ENCODE measurements at places on chromosomes 5 and 9.

DNA sequence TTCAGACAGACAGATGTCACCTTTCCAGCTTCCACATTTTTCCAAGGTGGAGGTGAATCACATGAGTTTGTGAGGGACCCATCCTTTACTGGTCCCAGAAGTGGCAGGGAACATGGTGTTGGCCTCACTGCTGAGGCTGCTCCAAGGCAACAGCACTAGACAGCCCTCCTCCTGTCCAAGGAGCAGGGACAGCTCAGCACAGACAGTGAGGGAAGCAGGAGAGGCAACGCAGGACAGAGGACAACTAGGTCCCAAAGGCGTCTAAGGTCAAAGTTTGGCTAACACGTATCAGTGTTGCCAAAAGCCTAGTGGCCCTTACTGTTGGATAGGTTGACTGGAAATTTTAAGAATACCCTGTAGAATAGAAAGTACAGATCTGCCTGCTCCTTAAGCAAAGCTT is 251.7 kb upstream of the PANK3 start:
- no peak for DNase-seq

GRCh38 chr5:155750101-155750500 is 576.9 kb upstream of the SGCD start:
- no peak for DNase-seq

GRCh38 chr5:116442095-116442534 is 132.5 kb downstream of the SEMA6A start:
- DNase-seq, result no peak

GRCh38 chr5:127864511-127864910 is 161.3 kb downstream of the CCDC192 start:
- no peak for DNase-seq

GRCh38 chr5:144467792-144468191 is 297.1 kb downstream of the KCTD16 start:
- DNase-seq, result peak; percentile 11

DNA sequence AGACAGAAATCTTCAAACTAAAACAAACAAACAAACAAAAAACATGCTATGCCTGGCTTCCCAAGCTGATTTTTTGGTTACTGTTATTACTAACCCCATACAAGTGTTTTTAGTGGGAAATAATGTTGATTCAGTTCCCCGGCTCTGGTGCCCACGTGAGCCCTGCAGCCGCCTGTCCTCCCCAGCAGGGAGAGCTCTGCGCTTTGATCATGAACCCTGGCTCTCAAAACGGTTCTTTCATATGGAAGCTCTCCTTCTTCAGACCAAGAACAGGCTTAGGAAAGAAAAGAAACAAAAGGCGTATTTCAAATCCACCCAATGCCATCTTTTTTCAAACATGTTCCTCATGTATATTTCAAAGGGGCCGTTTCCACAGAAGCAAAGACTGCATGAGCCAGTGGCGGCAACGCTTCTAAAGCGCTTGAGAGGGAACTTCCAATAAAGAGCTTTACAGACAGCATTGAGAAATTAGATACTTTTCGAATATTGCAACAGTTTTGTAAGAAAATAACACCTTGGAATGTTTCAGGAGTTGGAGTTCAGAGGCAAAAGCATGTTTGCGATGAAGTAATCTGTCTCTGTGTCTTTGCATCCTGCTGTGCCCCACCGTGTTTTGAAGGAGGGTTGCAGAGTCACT is 74.8 kb downstream of the ICE1 start:
- no peak for DNase-seq

DNA sequence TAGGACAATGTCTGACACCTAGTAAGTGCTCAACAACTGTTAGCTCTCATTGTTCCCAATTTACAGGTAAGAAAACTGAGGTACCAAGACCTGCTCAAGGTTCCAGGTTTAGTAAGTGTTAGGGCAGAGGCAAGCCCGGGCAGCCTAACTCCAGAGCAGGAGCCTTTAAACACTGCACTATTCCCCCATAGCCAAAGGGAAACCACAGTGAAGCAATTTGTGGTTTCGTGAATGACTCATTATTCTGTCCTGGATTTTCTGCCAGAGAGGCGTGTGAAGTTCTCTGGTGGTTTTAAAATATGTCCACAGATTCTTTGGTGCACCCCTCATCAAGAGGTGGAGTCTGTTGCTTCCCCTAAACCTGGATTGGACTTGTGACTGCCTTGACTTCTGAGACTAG is 1.0 kb upstream of the MCC start:
- peak; percentile 80 for DNase-seq

DNA sequence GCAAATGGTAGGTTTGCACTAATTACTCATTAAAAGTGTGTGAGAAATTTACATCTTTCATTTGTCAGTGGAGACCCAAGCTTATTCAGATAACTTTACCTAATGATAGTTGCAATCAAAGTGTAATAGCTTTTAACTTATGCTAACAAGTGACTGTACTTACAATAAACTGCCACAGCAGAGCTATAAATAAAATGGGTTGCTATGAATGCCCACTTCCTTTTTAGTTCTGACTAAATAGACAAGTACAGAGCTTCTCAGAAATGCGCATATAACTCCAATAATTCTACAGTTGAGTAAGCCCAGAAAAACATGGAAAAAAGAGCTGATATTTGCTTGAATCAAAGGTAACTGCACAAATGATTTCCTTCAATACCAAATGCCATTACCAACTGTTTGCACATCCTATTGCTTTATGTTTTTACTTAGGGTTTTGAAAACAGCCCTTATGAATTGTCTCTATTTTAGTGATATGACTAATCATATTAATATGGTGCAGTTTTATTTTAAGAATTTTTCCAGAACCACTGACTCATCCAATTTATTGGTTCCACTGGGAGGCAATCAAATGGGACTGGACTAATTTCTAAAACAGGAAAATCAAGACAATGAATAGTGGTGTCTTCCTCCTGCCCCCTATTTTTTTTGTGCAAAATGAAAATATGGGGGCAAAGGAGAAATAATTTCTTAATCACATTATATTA is 84.1 kb downstream of the PPP2R2B start:
- DNase-seq, result peak; percentile 23

DNA sequence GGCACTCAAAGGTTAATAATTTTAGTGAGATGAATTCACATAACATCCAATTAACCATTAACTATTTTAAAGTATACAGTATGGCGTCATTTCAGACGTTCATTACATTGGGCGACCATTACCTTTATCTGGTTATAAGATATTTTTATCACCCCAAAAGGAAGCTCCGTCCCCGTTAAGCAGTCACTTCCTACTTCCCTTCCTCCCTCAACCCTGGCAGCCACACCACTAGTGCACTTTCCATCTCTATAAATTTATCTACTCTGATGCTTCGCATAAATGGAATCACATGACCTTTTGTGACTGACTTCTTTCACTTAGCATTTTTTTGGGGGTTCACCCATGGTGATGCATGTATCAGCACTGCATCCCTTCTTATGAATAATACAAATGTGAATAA is 168.3 kb upstream of the PUM3 start:
- no peak for DNase-seq

GRCh38 chr5:78511121-78511906 is 137.3 kb downstream of the LHFPL2 start:
- DNase-seq, result peak; percentile 85

DNA sequence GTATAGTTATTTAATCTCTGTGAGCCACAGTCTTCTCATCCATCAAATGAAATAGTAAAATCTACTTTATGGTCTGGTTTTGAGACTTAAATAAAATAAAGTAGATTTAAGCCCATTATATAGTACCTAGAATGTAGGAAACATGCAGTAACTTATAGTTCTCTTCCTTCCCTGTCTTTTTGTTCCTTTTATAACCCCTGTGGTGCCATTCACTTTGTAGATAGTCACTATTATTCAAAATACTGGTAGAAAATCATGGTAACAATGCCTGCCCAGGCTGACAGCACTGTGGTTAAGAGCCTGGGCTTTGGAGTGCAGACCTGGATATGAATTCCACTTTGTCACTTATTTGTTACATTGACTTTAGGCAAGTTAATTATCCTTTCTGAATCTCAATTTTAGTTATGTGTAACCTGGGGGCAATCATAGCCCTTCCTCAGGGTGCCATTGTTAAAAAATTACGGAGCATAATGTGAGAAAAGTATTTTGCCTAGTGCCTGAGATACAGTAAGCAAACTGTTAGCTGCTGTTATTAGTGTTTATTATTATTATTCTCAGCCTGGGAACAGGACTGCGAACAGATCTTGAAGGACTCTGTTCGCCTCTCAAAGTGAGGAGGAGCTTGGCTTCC is 100.4 kb downstream of the RALGPS1 start:
- DNase-seq, result no peak

GRCh38 chr5:80865551-80865950 is 94.6 kb upstream of the RASGRF2 start:
- DNase-seq, result no peak

DNA sequence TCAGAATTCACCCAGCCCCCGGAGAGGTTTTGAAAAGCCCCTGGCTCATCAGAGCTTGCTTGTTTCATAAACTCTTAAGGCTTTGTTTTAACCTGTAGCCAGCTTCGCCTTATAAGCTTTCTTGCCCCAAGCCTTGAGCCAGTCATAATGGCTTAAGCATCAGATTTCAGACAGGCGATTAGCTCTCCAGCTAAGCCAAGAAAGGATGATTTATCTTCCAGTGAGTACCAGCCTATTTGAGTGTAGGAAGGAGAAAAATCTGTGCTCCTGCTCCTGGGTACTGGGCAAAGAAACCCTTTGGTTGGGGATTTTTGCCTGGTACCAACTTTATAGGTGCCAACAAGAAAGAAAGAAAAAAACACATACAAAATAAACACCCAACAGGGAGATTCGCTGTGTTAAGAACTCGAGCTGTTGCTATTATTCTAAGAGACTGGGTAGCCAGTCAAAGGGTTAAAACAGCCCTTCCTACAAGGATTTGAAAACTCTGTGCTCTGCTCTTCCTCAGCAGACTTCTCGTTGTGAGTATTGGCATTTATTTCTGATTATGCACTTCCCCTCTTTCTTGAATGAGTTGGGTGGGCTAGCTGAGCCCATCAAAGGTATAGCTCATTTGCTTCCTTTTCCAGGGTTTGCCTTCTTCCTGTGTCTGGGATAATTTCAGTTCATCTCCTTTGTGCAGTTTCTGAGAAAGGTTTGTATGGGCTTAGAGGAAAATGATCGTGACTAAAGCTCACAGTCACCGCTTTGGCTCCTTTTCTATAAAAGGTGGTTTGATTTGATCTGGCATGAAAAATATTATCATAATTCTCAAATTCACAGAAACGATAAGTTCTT is 157.2 kb upstream of the DMRT1 start:
- DNase-seq, result peak; percentile 18

DNA sequence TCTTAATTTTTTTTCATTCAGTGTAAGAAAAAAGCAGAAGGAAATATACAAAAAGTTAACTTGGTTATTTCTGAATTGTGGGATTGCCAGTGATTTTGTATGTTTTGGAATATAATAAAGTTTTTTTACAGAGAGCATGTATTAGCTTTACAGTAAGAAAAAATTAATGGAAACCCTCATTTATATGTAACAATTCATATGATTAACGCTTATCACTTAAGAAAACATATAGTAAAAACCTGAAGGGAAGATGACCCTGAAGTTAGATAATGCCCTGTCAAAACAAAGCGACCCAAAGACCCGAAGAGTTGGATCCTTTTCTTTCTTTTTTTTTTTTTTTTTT is 52.4 kb downstream of the EHMT1 start:
- no peak for DNase-seq

- DNase-seq, result no peak
These were observed 2.2 kb downstream of the SPOCK1 start for GRCh38 chr5:137496919-137497318.

DNA sequence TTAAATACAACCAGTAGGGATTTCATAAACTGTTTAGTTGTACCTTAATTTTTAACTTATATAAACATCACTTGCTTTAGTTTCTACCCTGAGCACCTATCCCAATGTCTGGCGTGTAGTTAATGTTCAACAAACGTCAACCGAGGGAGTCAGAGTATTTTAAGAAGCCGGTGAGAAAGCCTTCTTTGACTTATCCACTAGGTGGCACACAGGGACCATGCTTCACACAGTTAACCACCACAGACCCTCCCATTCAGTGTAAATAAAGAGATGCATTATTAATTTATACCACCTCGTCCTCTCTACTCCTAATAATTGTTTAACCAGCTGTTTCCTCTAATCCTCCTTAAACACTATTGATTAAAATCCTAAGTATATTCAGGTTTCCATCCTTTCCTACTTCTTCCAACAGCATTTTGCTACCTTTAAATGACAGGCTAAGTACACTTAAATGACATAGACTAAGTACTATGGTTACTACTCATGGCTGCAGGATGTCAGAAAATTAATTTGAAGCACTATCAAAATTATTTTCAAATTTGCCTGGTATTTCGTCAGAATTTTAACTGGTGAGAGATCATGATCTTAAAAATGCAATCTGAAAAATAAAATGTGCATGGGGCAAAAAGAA is 2.3 kb downstream of the HAPLN1 start:
- DNase-seq, result peak; percentile 51

DNA sequence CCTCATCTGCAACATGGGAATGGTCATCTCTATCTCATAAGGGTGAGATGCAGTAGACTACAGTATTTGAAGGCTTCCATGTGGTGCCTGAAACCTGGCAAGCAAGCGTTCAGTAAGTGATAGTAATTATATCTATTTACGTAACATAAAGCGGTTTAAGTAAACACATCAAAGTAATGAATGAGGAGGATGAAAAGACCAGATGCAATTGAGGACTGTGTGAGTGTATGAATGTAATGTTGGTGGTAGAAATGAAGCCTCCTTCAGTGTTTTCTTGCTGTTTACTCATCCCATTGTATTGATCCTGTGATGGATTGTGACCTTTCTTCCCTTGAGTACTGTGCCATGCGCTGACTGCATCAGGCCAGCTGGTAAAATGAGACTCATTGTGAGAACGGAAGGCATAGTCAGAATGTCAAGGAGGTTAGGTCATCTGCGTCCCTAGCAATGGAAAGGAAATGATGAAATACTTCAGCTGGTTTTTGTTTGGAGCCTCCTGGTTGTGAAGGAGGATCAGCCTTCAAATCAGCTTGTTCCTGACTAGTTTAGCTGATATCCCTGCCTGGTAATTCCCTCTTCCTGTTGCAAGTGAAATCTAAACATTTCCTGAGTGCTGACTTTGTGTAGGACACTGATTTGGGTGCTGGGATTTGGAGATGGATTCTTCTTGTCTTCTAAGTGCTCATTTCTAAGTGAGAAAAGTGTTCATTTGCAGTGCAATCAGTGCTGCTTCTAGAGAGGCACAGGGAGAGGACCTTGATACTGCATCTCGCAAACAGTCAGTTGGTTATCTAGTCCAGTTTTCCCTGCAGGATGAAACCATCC is 35.6 kb downstream of the TNFSF8 start:
- DNase-seq, result peak; percentile 90

- no peak for DNase-seq
These were observed 13.1 kb downstream of the PALM2AKAP2 start for GRCh38 chr9:109792951-109793546.

All from inflammatory macrophage (primary cell).